ENCODE measurements at places on chromosomes 5 and 9. TPM values are rescaled to one million over a fixed set of nuclear protein-coding genes. Genes with fewer than 3 reads are reported as not detected.

DNA sequence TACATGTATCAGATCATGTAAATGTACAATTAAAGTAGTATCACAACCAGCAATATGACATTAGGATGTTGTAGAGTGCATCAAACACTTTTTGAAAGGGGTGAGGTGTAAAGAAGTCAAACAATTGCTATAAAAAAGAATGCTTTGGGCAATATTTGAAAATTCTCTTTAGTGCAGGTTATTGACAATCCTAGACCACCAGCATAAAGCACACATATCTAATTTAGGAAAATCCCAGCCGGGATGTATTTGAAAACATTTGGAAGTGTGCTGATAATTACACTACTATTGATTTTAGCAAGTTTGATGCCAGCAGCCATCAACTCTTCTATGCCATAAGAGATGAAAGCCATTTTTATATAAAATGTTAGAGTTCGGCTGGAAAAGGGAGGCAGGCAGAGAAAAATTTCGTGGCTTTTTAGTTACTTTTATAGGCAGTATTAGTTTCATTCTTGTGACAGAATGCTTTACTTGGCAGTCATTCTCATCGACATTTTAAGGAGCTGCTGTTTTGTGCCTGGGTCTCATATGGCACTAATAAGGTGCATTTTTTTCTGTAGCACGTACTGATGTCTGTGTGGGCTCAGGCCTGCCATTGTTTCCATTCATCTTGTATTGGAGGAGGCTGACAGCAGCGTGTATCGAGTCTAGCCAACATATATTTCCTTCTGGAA, 285.7 kb downstream of the AOPEP start:
- H3K36me3 ChIP-seq: no peaks in the 10 kb centered on the region
- no peak for DNase-seq
- no peak overlapping the region for H3K4me3 ChIP-seq
- H3K4me1 ChIP-seq: no peaks in the 10 kb centered on the region

DNA sequence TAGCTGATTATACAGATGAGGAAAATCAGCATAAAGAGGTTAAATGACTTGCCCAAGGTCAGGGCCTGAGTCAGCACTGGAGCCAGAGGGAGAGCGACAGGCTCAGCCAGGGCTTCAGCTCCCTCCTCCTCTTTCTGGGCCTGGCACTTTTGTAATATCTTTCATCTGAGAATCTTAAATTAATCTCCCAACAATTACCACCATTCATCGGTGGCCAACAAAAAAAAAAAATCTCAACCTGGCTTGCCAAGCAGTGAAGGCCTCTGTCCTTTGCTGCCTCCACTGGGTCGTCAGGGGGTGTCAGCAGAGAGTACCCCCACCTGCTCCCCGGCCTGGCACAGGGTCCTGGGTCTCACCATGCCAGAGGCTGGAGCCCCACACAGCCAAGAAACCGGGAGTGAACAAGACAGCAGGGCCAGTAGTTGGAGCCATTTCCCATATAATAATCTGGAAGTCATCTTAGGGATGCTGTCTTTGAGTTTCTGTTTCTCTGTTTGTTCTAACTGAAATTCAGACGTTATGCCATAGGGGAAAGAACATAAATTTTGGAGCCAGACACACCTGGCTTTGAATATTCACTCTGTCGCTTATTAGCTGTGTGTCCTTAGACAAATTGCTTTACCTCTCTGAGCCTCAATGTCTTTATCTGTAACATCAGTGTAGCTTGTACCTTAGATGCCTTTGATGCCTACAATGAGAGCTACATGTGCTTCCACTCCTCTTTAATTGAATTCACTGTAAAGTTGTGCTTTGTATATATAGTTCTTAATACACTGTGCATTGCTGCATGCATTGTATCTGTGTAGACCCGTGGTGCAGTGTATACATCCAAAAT, 299.9 kb upstream of the MSX2 start:
- H3K27ac ChIP-seq: no peak overlapping the region
- no peak overlapping the region for H3K4me3 ChIP-seq
- no peaks in the 10 kb centered on the region for H3K4me1 ChIP-seq
- H3K27me3 ChIP-seq: no peaks in the 10 kb centered on the region
- no peaks in the 10 kb centered on the region for H3K36me3 ChIP-seq

DNA sequence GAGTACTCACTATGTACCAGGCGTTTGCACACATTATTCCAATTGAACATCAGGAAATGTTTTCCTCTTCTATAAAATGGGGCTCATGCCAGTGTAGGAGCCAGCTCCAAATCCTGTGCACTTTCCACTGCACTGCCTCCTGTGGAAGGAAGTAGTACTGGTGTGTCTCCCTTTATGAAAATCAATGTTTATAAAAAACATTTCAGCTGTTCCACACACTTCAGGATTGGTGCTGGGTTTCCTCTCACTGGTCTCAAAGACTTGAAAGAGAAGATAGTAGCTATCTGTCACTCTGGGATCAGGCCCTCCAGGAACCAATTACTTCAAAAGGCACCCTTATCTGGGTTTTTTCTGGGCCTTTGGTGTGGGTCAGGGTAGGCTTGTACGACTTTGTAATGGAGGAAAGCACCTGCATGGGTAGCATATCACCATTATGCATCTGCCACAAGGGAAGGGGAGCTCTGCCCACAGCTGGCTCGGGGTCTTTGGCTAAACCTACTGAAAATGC, 32.5 kb downstream of the RAB14 start:
- H3K36me3 ChIP-seq: peaks cover 93% of the 10 kb centered on the region
- peaks cover 23% of the 10 kb centered on the region for H3K4me1 ChIP-seq
- no peaks in the 10 kb centered on the region for H3K27me3 ChIP-seq
- H3K27ac ChIP-seq: peak overlapping the region; percentile 67

DNA sequence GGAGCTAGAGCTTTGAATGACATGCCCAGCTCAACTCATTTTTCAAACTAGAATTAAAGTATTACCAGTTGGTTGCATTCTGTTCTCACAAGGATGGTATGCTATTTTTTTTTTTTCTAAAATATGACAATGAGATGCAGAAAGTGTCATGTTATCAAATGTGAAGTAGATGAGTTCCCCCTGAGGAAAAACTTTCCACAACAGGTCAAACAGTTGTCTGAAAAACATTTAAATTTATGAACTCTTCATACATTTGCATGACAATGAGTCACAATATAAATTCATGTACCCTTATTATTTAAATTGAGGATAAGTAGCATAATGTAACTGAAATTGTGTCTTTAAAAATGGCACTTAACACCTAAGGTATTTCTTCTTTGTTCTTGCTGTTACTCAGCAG, 1720.5 kb upstream of the NUDT12 start:
- no peaks in the 10 kb centered on the region for H3K36me3 ChIP-seq
- no peak overlapping the region for H3K27ac ChIP-seq
- no peaks in the 10 kb centered on the region for H3K27me3 ChIP-seq
- no peak overlapping the region for H3K4me3 ChIP-seq

- H3K4me1 ChIP-seq: peaks cover 30% of the 10 kb centered on the region
- H3K4me3 ChIP-seq: no peak overlapping the region
- no peaks in the 10 kb centered on the region for H3K27me3 ChIP-seq
- no peaks in the 10 kb centered on the region for H3K36me3 ChIP-seq
- DNase-seq: no peak
- H3K27ac ChIP-seq: no peak overlapping the region
These were observed 6.1 kb upstream of the ERMP1 start for GRCh38 chr9:5838884-5839571.

GRCh38 chr9:134214386-134214765, 50.0 kb upstream of the RNU6ATAC start:
- no peaks in the 10 kb centered on the region for H3K4me1 ChIP-seq
- H3K36me3 ChIP-seq: no peaks in the 10 kb centered on the region
- no peak overlapping the region for H3K4me3 ChIP-seq
- no peaks in the 10 kb centered on the region for H3K27me3 ChIP-seq
- DNase-seq: no peak

- no peak overlapping the region for H3K27ac ChIP-seq
- no peak overlapping the region for H3K4me3 ChIP-seq
- no peaks in the 10 kb centered on the region for H3K27me3 ChIP-seq
- peaks cover 19% of the 10 kb centered on the region for H3K36me3 ChIP-seq
- H3K4me1 ChIP-seq: peaks cover 4% of the 10 kb centered on the region
- no peak for DNase-seq
These were observed 21.5 kb downstream of the SKP2 start for GRCh38 chr5:36173426-36173825.

- no peaks in the 10 kb centered on the region for H3K36me3 ChIP-seq
- no peak overlapping the region for H3K27ac ChIP-seq
- no peak for DNase-seq
- no peak overlapping the region for H3K4me3 ChIP-seq
- H3K27me3 ChIP-seq: no peaks in the 10 kb centered on the region
- no peaks in the 10 kb centered on the region for H3K4me1 ChIP-seq
These were observed 74.1 kb downstream of the PSAT1 start for GRCh38 chr9:78370991-78371390.

DNA sequence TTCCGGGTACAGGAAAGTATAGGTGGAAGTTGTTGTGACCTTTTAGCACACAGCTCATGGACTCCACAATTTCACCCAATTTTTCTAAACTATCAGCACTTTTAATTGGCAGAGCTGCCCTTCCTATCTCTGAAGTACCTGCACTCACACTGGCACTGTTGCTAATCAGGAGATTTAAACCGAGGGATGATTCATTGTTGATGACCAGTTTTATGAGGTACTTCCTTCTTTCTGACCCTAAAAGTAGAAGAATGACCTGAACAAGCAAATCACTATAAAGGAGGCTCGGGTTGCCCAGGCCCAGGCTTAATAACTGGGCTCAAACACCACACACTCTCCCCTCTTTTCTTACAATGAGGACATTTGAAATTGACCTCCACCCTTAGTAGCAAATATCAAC, 105.9 kb downstream of the KCNN2 start:
- DNase-seq: no peak
- H3K27ac ChIP-seq: no peak overlapping the region
- no peaks in the 10 kb centered on the region for H3K27me3 ChIP-seq
- no peak overlapping the region for H3K4me3 ChIP-seq
- no peaks in the 10 kb centered on the region for H3K4me1 ChIP-seq
- no peaks in the 10 kb centered on the region for H3K36me3 ChIP-seq

GRCh38 chr5:5295351-5295750, 127.1 kb upstream of the ICE1 start:
- H3K4me1 ChIP-seq: no peaks in the 10 kb centered on the region
- no peaks in the 10 kb centered on the region for H3K36me3 ChIP-seq
- H3K4me3 ChIP-seq: no peak overlapping the region
- H3K27ac ChIP-seq: no peak overlapping the region
- H3K27me3 ChIP-seq: no peaks in the 10 kb centered on the region
- DNase-seq: no peak

DNA sequence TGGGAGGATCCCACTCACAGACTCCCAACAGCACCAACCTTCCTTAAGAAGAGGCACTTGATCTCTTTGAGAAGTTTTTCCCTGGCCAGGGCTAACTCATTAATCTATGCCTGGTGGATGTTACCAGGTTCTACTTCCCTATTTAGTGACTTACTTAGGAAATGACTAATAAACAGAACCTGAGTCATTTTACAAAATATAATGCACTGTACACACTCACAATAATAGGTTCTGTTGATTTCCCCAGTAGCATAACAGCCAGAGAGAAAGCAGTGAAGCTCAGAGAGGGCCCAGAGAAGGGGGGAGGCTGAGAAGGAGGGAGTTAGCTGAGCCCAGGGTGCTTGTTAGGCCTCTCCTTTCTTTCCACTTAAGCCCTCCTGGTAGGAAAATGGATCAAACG, 27.1 kb downstream of the FRMD3 start:
- no peaks in the 10 kb centered on the region for H3K27me3 ChIP-seq
- no peaks in the 10 kb centered on the region for H3K4me1 ChIP-seq
- H3K4me3 ChIP-seq: no peak overlapping the region
- no peak for DNase-seq

- no peaks in the 10 kb centered on the region for H3K27me3 ChIP-seq
- no peak overlapping the region for H3K27ac ChIP-seq
- H3K4me3 ChIP-seq: no peak overlapping the region
- no peaks in the 10 kb centered on the region for H3K36me3 ChIP-seq
- DNase-seq: no peak
These were observed 5.2 kb downstream of the ARSB start for GRCh38 chr5:78979909-78980308.

DNA sequence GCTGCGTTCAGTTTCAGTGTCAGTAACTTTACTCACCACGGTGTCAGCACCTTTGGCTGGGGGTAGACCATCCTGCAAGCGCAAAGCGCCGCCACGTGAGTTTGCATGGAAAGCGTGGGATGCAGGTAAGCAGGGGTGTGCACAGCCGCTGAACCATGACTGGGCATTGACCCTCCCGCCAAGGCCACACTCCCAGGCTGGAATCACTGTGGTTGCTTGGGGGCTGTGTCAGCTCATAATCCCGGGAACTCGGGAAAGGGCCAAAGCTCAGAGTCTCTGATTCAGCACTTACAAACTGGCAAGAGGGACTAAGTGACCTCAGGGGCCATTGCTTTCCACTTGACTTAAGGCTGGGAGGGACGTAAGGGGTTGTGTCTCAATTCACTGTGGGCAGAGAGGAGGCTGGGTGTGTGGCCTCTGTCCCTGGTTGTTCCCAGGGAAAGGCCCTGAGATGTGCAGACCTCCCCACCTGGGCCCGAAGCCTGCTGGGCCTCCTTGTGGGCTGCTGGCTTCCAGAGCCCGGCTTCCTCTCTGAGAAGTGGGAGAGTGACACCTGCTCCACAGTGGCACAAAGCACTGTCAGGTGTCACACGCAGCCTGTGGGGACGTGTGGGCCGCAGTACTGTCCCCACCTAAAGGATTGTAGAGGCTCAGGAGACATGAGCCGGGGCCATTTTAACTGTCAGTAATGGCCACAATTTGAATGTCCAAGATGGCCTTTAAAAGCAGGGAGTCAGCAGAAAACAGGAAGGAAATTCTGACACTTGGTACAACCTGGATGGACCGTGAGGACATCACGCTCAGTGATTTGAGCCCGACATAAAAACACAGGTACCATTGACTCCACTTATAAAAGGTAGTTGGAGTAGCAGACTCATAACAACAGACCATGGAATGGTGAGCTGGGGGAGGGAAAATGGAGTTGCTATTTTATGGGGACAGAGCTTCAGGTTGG, 16.7 kb downstream of the ABO start:
- no peak for DNase-seq
- H3K4me3 ChIP-seq: no peak overlapping the region
- no peak overlapping the region for H3K27ac ChIP-seq
- no peaks in the 10 kb centered on the region for H3K4me1 ChIP-seq

DNA sequence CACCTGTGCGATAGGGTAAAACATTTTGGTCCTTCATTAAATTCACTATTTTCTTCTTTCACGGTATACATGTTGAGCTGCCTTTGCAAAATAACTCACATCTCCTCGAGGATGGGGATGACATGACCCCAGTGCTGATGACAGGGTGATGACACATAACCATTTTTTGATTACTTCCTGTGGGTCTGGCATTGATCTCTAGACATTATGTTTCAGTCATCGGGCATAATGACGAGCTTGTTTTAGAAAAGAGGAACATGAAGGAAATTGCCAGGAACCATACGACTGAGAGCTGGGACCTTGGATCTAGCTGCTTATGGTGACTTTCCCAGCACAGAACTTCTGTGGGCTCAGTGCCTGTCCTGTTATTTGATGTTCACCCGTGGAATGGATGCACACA, 25.2 kb downstream of the COL5A1 start:
- H3K4me3 ChIP-seq: no peak overlapping the region
- no peaks in the 10 kb centered on the region for H3K27me3 ChIP-seq
- no peak overlapping the region for H3K27ac ChIP-seq
- no peak for DNase-seq

The PRKAA1 gene
- 98.1 TPM for total RNA-seq

The KIF27 gene
- 3.5 TPM for total RNA-seq

The DMRT1 gene
- not detected for total RNA-seq

The CTNNA1 gene
- total RNA-seq: 7.1 TPM

The FBXL7 gene
- total RNA-seq: not detected

The SIT1 gene
- total RNA-seq: 24.5 TPM

The SOHLH1 gene
- total RNA-seq: not detected

The FOXD1 gene
- total RNA-seq: 0.16 TPM

The PRDM12 gene
- not detected for total RNA-seq

The FAM163B gene
- total RNA-seq: not detected

The ANKRD34B gene
- not detected for total RNA-seq

The PCDHGC5 gene
- not detected for total RNA-seq
